ENCODE measurements at places on chromosomes 4 and X.

- no peak for DNase-seq
Measured at GRCh38 chr4:102945066-102945465, 74.4 kb downstream of the SLC9B1 start.

DNA sequence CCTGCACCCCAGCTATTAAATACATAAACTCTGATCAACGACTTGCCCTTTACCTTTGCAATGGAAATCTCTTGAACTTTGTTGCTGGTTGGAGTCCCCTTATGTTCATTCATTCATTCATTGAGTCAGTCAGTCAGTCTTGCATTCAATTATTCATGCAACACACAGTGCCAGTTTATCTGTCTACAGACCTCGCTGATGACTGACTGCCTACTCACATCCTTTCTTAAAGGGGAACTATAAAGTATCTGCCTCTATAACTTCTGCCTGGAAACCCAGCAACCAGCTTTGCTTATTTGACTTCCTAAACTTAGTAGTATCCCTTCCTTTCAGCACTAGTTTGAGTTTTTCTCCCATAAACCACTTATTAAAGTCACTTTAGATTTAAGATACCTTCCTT lies 620.8 kb upstream of the ADGRL3 start:
- DNase-seq: no peak

- DNase-seq: peak; percentile 6
Measured at GRCh38 chr4:4781936-4782707, 77.3 kb upstream of the MSX1 start.

- DNase-seq: no peak
Measured at GRCh38 chr4:100790836-100791615, 273.2 kb upstream of the EMCN start.

DNA sequence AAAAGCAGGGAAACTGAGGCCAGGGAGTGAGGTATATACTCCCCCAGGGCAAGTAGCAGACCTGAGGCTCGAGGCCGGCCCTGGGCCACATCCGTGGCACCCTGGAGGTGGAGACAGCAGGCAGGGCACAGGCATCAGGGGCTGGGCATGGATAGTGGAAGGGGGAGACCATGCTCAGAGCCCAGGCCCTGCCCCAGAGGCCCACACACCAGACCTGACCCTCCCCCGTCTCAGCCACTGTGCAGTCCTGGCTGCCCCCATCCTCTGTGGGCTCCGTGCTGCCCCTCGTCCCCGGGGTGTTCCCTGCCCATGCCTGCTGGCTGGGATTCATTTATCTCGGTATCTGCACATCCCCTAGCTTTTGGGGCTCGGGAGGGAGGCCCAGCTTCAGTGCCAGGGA lies 103.1 kb upstream of the NKX1-1 start:
- DNase-seq: no peak

GRCh38 chrX:64853424-64853823 lies 122.8 kb downstream of the ZC4H2 start:
- DNase-seq: no peak

- no peak for DNase-seq
Measured at GRCh38 chr4:17805580-17806155, 4.9 kb downstream of the DCAF16 start.

DNA sequence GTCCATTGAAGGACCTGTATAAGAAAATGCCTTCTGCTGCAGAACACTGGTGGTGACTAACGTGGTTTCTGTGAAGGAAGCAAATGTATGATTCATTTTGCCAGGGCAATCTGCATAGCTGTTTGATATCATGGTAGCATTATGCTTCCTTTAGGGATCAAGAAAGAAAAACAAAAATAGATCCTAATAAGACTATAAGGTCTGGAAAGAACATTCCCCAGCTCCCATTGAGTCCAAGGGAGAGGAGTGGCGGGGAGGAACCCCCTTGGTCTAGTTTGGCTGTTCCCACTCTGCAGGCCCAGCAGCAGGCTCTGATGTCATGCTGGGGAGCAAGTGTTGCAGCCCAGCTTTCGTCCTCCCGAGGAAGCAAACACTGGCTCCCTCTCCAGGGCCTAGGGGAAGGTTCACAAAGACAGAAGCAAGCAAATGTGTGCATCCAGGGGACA lies 154.5 kb upstream of the GALNT7 start:
- peak; percentile 21 for DNase-seq

- DNase-seq: no peak
Measured at GRCh38 chrX:130264573-130264972, 4.1 kb downstream of the ZNF280C start.

- DNase-seq: no peak
Measured at GRCh38 chr4:117357437-117357836, 272.1 kb upstream of the TRAM1L1 start.

GRCh38 chr4:35653451-35653850 lies 590.9 kb downstream of the ARAP2 start:
- no peak for DNase-seq

DNA sequence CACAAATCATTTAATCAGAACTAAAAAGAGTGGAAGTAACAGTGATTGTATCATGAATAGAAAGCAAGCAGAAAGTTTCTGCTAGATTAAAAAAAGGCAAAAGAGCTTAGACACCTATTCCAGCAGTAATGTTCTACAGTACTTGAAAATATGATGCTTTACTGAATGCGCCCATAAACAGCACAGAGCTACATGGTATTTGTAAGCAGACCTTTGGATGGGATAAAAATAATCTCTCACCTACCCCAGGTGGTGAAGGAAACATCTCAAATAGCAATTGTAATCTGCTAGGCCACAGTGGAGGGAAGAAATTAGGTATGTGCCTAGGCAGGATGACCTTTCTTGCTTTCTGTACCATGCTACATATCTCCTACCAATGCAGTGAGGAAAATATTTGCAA lies 280.9 kb upstream of the PRKX start:
- DNase-seq: no peak

- no peak for DNase-seq
Measured at GRCh38 chr4:110867251-110867960, 244.5 kb upstream of the PITX2 start.

GRCh38 chrX:66142351-66142750 lies 21.7 kb upstream of the HEPH start:
- no peak for DNase-seq

DNA sequence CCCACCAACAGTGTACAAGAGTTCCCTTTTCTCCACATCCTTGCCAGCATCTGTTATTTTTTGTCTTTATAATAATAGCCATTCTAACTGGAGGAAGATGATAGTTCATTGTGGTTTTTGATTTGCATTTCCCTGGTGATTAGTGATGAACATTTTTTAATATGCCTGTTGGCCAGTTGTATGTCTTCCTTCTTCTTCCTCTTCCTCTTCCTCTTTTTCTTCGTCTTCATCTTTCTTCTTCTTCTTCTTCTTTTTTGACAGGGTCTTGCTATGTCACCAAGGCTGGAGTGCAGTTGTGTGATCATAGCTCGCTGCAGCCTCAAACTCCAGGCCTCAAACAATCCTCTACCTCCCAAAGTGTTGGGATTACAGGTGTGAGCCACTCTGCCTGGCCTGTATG lies 87.4 kb downstream of the CCDC160 start:
- no peak for DNase-seq

DNA sequence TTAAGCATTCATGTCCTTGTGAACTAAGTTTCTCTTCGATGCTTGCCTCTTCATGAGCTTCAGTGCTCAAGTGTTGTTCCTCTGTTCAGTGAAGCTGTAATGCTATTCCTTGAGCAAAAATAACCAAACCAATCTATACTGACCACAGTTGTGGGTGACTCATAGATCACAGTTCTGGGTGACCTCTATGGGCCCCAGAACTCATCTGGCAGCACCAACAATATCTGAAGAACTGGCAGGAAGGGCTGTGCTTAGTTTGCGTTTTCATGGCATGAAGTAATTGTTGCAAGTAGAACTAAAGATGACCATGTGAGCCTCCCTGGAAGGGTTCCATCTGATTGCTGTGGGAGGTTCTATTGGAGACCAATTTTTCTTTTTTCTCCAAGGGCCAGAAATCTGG lies 106.2 kb downstream of the CCNG2 start:
- DNase-seq: no peak

GRCh38 chrX:13131396-13132137 lies 87.1 kb upstream of the FAM9C start:
- DNase-seq: no peak

- DNase-seq: no peak
Measured at GRCh38 chr4:17494258-17495190, 17.4 kb downstream of the QDPR start.

- DNase-seq: no peak
Measured at GRCh38 chr4:5795580-5795979, 84.6 kb downstream of the EVC start.

- no peak for DNase-seq
Measured at GRCh38 chr4:17550549-17550948, 26.4 kb upstream of the LAP3 start.

DNA sequence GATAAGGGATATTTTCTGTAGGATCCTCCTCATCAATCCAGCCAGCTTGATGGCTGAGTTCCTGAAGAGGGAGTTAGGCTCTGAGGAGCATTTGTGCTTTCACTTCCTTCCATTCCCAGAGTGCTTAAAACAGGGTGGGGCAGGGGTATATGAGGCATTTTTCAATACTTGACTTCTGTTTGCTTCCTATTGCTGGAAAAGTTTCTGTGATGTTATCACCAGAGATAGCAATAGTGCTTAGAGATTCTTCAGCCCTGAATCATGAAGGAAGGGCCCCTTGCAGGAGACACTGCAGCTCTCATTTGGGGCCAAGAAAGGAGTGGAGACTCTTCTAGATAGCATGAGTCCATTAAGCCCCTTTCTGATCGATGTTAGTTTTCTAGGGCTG lies 166.7 kb upstream of the RPS6KA3 start:
- DNase-seq: no peak

DNA sequence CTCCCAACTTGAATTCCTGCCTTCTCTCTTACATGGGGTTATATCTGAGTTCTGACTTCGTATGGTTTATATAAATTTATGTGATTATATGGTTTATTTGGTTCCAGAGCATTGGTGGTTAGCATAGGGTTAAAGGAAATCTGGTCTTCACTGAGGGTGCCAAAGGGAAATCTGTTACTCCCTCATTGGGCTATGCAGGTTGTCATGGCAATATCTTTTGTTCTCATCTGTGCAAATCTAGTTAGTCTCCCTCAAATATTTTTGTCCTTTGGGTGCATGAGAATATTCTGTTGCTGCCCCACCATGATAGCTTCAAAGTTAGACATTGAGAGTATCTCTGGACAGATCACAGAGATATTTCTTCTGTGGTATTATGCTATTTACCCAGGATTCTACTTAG lies 71.8 kb upstream of the OTUD4 start:
- no peak for DNase-seq

GRCh38 chrX:20197641-20198210 lies 56.1 kb upstream of the EIF1AX start:
- DNase-seq: no peak

GRCh38 chrX:69082753-69083150 lies 82.5 kb downstream of the PJA1 start:
- no peak for DNase-seq

DNA sequence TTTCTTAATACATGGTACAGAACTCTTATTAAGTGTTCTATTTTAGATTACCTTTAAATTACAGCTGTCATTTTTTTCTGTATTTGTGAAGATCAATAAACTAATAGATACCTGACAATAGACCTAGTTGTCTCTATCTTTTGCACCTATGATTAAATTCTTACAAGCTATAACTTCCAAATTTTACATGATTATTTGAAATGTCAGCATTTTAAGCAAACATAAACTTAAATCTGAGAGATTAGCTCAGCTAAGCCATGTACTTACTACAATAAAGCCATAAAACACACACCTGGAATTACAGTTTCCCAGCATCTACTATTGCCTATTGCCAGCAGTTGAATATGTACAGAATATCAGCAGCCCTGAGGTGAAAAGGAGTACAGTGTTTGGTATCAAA lies 118.8 kb downstream of the UGT8 start:
- no peak for DNase-seq

DNA sequence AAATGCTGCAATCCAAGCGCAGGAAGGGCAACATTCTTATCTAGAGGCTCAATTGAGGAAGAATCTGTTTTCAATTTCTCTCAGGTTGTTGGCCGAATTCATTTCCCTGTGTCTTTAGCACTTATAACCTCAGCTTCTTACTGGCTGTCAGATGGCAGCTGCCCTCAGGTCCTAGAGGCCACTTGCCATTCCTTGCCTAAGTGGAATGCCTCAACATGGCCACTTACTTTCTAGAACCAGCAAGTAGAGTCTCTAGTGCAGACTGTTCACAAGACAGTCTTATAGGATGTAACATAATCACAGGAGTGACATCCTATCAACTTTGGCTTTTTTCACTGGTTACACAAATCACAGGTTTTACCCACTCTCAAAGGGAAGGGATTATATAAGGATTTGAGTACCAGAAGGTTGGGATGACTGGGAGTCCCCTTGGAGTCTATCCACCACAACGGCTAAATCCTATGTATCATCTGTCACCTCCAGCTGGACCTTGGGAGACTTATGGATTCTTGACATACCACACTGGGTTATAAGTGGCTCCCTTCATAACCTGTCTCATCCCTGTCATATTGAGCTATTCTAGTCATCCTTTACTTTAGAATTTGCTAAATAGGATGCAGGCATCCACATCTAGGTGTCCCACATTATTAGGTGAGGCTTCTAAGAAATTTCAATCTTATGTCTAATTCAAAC lies 297.9 kb upstream of the CTSO start:
- DNase-seq: peak; percentile 93

DNA sequence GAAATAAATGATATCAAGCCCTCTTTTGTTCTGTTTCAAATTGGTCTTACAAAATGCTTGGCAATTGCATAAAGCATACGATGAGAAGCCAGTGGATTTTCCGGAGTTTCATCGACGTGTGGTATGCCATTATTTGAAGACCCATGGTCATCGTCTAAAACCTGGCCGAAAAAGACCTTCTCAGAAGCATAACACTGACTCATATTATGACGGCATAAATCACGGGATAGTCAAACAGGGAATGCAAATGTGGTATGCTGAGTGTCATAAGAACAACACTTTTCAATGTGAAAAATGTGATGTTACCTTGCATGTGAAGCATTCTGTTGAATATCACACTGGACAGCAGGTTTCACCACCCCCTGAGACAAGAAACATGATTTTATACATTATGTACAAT lies 695.2 kb downstream of the GRXCR1 start:
- DNase-seq: no peak

DNA sequence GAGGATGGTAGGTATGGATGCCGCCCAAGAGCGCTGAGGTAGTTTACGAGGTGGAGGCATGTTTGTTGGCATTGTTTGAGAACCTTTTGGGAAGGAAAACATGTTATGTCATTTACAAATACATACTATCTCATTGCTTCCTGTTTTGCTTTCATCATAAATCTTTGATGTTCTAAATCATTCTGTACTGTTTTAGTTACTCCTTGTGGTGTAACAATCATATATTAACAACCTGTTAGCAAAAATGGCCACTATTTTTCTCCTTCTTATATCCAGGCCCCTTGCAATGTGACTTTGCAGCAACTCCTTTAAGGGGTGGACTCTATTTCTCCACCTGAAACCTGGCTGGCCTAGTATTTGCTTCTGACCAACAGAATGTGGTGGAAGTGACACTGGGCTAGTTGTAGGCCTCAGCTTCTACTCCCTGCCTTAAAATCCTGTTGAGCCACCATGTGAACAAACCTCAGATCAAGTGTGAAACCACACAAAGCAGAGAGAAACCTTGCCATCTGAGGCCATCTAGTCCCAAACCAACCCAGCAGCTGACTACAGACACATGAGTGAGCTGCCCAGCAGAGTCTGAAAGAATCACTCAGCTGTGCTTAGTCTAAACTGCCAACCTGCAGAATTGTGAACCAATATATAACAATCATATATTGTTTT lies 15.8 kb upstream of the CXorf38 start:
- no peak for DNase-seq

GRCh38 chr4:108049406-108049805 lies 59.7 kb downstream of the HADH start:
- DNase-seq: no peak

GRCh38 chr4:89509708-89510281 lies 202.2 kb upstream of the GPRIN3 start:
- DNase-seq: no peak

- no peak for DNase-seq
Measured at GRCh38 chr4:38894322-38894982, 26.8 kb downstream of the FAM114A1 start.

All from NCI-H524 (cell line).